ENCODE measurements at places on chromosomes 5 and 9. TPM values are rescaled to one million over a fixed set of nuclear protein-coding genes. Genes with fewer than 3 reads are reported as not detected.

VCAN gene
- total RNA-seq, result 0.33 TPM

DNAI1 gene
- total RNA-seq, result not detected

PCDHB14 gene
- not detected for total RNA-seq

ANKRD31 gene
- 0.66 TPM for total RNA-seq

PLEKHG4B gene
- total RNA-seq, result not detected

SERF1A gene
- 11.6 TPM for total RNA-seq

INSL4 gene
- not detected for total RNA-seq

GMCL2 gene
- not detected for total RNA-seq

ZNF622 gene
- total RNA-seq, result 45.9 TPM

CCDC192 gene
- not detected for total RNA-seq

DNA sequence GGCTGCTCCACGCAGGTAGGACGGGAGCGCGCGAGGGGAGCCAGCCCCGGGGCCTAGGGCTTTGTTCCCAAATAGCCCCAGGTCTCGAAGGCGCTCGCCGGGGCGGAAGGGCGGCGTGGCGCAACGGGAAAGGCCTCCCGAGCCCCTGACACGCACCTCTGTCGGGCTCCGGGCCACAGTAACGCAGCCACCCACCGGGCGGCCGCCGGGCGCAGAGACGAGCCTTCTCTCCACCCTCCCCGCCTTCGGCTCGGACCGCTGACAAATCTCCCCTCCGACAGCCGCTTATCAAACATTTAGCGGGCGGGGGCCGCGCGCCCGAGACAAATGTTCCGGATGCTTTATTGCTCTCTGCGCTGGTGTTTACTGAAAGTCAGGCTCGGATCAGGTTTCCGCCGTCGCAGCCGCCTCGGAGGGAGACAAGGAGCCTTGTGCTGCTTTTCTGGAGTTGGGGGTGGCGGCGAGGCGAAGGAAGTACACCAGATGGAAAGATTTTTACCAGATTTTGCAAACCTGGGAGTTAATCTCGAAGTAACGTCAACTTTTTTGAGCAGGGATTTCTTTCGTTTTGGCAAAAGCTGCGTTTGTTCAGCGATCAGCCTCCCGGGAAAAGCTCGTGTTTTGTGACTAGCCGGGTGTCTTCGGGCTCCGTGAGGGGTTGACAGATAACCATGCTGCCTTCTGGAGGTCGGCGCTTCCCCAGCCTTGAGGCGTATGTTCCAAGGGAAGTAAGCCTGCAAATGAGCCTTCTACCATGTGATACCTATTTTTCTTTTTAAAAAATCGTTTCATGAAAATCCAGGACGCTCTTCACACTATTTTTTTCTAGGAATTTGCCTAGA, 950 bp downstream of the RGMB start:
- DNase-seq, result peak; percentile 44

DNA sequence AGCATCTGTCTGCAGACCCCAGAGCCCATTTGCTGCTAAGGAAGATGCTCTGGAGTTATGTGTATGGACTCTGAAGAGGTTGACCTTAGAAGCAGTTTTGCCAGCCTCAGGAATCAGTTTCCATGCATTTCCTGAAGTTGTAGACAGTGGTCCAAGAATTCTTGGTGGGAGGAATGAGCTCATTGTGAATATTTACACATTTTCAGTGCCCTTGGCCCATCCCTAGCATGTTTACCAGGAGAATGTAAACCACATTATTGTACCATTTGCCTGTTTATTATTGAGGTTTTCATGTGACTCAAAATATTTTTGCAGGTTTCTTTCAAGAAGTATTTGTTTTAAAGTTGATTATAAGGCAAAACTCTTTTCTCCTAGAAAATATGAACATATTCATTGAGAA, 93.8 kb downstream of the NXNL2 start:
- DNase-seq, result no peak

GRCh38 chr5:102857076-102857818, 102.1 kb downstream of the PAM start:
- no peak for DNase-seq

GRCh38 chr5:6419340-6419852, 29.3 kb upstream of the UBE2QL1 start:
- DNase-seq, result no peak

DNA sequence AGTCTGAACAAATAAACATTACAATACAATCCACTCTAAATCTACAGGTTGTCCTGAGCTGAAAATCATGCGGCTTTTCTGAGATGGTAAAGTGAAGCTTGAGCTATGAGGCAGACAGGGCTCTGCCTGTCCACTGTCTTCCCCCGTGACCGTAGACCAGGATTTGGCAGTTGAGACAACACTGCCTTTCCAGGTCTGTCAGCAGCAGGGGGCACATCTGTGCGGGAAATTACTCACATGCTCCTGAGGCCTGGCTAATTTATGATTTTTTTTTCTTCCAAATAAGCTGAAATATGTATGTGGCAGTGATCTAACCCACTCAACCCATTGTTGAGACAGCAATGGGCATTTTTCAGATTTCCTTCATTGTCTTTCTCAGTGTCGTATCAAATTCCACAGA, 307.9 kb downstream of the FBXL7 start:
- DNase-seq, result no peak

DNA sequence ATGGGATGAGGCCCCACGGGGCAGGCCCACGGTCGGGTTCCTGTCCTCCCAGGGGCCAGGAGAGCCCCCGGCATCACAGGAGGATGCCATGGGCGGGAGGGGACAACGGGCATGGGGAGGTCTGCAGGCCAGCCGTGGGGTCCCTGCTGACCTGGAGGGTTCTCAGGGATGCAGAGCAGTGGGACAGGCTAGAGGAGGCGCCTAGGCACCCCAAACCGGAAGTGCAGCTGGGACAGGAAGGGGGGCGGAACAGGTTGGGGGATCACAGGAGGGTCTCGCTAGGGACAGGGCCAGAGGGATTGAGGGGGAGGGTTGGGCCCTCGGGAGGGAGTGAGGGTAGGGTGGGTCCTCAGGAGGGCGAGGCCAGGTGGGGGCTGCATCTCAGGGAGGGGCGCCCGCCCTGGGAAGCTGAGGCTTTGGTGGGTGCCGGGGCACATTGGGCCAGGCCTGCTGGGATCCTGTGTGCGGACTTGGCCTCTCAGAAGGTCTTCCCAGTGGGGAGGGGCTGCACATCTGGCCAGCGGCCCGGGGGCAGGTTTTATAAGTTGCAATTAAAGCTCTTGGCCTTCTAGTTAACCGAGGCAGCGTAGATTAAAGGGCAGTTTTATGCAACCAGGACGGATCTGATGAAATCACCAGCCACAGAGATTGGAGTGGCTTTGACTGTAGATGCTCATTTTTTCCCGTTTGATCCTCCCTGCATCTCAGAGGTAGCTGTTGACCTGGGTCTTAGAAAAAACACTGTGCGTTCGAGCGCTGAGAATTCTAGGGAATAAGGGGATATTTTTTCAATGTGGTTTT, 20.1 kb downstream of the NKD2 start:
- peak; percentile 43 for DNase-seq

DNA sequence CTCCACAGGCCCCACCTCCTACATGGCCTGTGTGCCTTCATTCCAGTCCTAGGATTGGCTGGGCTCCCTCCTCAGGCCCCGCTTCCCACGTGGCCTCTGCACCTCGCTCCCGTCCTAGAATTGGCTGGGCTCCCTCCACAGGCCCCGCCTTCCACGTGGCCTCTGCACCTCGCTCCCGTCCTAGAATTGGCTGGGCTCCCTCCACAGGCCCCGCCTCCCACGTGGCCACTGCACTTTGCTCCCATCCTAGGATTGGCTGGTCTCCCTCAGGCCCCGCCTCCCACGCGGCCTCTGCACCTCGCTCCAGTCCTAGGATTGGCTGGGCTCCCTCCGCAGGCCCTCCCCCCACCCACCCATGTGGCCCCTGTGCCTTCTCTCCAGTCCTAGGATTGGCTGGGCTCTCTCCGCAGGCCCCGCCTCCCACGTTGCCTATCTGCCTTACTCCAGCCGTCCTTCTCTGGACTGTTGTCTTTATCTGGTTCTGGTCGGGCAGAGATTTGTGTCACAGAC, 45.3 kb upstream of the CACNA1B start:
- DNase-seq, result no peak

GRCh38 chr5:22710660-22711059, 142.5 kb downstream of the CDH12 start:
- no peak for DNase-seq

GRCh38 chr5:38551030-38552017, 5.1 kb downstream of the LIFR start:
- no peak for DNase-seq

DNA sequence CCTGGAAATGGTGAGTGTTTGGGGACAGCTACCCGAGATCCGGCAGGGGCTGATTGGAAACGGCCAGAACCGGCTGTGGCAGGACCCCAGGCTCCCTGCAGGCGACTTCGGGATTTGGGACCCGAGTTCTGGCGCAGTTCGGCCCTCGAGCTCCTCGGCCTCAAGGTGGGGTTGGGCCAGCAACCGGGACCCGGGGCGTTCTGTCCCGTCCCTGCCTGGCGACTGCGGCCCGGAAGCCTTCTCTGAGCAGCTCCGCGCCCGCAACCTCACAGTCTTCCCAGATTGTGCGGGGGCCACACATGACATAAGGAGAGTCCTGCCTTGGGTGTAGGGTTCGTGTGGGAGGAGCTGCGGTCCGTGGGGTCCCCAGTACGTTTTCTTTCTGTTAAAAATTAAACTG, 23.2 kb upstream of the NEURL1B start:
- DNase-seq, result no peak

DNA sequence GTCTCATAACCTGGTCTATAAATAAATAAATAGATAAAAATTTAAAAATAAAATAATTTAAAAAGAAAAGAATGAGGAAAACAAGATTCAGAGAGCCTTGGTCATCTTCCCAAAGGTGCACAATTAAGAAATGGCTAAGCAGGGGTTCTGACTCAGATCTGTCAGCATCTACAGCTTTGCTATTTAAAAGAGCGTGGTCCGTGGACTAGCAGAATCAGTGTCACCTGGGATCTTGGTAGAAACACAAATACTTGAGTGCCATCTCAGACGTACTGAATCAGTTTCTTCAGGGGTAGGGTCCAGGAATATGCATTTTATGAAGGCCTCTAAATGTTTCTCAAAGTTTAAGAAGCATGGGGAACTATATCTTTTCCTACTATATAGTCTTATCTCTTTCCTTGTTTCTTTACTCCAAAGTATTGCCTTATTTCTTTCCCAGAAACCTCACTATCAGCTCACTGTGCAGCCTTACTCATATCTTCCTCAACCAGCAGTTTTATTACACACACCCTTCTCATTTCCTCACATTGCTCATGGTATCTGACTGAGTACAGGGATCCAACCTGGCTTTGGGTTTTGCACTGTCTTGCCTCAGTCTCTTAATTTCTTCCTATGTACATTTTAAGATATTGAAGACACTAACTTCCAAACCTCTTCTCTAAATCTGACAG, 58.6 kb downstream of the TMC1 start:
- no peak for DNase-seq

GRCh38 chr9:93815135-93815534, 140.0 kb downstream of the BARX1 start:
- no peak for DNase-seq

GRCh38 chr9:87499424-87500017, 1.9 kb downstream of the DAPK1 start:
- DNase-seq, result no peak

- no peak for DNase-seq
Measured at GRCh38 chr9:6960777-6961176, 203.0 kb downstream of the KDM4C start.
